Muscle of leg (tissue), 16 donors: ENCODE measurements at places on chromosomes 6 and 20.

GRCh38 chr6:13479971-13480434, 7.4 kb downstream of the GFOD1 start:
- no peak for DNase-seq

DNA sequence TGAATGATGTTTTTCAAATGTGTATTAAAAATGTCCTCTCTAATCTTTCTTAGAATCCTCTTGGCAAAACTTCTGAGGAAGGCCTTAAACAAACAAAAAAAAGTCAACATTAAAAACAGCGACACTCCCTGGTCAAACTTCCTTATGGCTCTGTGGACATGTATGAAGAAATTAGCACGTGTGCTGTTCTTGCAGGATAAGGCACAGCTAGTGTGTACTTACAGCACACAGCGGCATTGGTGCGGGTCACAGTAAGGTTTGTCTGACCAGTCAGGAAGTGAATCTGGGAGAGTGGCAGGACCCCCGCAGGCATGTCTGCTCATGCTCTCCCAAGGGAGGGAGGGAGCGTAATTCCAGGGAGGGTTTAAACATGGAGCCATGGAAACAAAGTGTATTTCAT, 38.8 kb downstream of the SLC22A1 start:
- DNase-seq: no peak

DNA sequence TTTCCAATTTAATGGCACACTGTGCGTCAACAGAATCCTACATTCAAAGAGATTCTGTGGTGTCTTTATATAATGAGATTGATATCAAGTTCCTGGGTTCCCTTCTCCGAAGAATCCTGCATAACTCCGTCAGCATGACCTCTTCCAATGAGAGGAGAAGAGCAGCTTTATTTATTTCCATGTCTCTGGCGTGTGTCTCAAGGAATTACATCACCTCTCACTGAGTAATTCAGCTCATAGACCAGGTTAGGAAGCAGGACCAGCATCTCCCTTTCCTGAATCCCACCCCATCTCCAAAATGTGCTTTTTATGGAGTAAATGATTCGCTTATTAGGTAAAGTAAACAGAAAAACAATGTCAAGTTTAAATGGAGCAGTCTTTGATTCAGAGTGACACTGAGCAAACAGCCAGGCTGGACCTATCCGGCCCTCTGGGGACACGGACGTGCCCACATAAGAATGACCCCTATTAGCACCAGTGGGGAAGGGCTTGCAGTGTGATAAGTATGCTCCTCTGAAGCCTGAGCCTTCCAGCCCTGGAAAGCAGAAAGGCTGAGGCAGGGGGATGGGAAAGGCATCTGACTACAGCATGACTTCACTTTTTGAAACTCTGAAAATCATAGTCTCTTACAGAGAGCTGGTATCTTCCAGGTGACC, 165.2 kb downstream of the CLIC5 start:
- no peak for DNase-seq

DNA sequence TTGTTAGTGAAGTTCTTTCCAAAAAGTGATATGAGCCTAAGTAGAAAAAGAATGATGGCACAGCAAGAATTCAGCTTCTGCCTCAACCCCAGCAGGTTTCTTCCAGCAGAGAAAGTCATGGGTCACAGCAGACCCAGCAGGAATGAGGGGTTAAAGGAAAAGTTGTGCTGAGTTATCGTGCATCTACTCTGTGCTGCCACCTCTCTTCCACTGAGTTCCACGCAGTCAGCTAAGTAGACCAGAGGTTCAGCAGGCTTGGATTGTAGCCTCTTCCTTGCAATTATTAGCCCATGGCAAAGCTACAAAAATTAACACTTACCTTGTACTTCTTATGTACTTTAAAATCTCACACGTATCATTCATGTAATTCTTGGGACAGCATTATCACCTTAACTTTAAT, 510.8 kb downstream of the PTPRT start:
- peak; percentile 1 for DNase-seq

GRCh38 chr6:44036196-44036595, 91.1 kb downstream of the MRPL14 start:
- no peak for DNase-seq

DNA sequence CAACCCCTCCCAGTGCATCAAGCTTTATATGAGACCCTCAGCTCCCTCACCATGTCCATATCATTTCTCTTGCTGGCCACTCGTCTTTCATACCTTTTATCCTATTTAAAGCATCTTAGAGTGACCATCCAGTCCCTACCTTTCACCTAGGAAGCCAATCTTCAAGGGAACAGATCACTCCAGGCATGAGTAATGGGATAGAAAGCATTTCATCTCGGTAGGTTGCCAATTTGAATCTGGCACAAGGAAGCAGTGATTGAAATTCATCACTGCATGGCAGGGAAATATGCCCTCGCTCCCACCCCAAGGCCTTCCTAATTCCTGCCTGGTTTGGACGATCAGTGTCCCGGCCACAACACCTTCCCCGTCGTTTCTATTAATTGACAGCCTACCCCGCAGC, 150.4 kb downstream of the CFAP61 start:
- DNase-seq: no peak

GRCh38 chr6:90233994-90234393, 62.6 kb downstream of the BACH2 start:
- no peak for DNase-seq

DNA sequence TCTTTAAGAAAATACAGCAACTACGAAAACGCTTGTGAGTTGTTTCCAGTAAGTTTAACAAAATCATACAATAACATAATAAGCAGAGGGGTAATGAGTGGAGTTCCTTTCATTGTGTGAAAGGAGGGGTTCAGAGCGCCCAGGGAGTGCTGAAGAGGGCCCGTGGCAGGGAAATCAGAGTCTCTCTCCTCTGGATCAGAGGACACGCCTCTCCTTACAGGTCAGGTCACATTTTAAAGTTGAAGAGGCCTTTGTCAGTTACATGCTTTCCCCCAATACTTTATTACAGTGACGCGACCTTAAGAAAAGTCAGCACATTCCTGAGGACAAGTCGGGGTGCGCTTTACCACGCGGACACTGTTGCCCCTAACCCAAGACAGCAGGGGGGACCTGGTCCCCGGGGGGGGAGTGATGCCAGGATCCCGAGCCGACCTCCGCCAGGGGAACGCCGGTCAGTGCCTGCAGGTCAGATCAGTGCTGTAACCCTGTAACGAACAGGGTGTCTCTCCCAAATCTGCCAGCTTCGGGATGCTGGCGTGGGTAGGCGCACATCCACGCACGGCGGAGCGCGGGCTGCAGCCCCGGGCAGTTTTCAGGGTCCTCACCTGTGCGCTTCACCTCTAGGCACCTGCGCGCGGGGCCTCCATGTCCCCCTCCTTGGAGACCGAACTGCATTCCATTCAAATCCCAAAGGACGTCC, 848 bp downstream of the DACT2 start:
- DNase-seq: no peak

DNA sequence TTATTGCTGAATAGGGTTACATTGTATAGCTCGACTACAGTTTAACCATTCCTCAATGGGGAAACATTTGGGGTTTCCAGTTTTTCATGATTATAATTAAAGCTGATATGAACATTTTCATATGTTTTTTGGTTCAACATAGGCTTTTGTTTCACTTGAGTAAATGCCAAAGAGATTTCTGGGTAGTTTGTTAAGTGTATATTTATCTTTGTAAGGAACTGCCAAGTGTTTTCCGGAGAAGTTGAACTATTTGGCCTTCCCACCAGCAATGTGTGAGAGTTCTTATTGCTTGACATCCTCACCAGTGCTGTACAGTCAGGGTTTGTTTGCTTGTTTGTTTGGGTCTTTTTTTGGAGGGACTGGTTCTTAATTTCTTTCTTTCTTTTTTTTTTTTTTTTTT, 83.7 kb upstream of the RALY start:
- peak; percentile 50 for DNase-seq

DNA sequence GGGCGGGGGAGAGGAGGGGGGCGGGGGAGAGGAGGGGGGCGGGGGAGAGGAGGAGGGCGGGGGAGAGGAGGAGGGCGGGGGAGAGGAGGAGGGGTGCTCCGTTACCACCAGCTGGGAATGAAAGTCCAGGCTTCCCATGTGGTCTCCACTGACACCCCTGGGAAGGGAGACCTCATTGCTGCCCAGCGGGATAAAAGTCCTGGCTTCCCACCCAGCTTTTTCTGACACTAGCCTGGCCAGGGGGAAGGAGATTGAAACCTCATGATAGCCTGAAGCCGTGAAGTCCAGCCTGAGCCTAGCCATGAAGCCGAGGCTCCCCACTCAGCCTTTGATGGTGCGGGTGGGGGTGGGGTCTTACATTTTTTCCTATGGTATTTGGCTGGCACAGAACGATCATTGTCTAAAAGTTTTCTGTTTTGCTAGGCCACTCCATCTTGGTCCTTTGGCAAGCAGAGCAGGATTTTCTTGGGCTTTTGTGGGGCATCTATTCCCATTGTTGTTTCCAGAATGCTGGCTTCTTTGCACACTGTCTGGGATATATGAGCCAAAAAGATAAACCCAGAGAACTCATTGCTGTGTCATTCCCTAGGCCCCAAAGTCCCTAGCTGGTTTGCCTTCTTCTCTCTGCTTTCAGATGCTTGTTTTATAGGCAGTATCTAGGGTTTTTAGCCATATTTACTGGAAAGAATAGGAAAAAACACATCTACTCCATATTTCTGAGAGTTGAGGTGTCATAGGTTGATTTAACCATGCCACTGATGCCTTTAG, 67.9 kb upstream of the RNF24 start:
- DNase-seq: no peak

DNA sequence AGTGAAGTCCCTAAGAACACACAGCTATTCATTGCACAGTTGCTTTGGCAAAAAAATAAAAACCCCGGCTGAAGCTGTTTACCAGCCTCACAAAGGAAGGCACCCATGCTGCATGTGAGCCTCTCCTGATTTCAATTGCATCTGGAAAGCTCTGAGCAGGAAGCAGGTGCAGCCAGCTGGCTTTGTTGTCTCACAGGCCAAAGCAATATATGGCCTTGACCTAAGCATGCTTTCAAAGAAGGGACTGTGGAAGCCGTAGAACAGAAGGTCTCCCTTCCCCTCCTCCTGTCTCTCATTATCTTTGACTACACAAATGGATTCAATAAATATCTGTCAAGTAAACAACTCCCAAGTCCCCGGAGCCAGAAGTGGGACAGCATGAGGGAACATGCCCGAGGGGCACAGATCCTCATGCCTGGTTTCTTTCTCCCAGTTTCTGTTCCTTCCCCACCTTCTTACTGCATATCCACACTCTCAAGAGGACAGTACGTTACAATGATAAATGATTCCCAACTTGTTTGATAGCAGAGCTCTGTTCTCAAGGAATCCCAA, 57.2 kb upstream of the PCSK2 start:
- DNase-seq: peak; percentile 61

- no peak for DNase-seq
These were observed 127.9 kb upstream of the MLIP start for GRCh38 chr6:53983301-53983700.

DNA sequence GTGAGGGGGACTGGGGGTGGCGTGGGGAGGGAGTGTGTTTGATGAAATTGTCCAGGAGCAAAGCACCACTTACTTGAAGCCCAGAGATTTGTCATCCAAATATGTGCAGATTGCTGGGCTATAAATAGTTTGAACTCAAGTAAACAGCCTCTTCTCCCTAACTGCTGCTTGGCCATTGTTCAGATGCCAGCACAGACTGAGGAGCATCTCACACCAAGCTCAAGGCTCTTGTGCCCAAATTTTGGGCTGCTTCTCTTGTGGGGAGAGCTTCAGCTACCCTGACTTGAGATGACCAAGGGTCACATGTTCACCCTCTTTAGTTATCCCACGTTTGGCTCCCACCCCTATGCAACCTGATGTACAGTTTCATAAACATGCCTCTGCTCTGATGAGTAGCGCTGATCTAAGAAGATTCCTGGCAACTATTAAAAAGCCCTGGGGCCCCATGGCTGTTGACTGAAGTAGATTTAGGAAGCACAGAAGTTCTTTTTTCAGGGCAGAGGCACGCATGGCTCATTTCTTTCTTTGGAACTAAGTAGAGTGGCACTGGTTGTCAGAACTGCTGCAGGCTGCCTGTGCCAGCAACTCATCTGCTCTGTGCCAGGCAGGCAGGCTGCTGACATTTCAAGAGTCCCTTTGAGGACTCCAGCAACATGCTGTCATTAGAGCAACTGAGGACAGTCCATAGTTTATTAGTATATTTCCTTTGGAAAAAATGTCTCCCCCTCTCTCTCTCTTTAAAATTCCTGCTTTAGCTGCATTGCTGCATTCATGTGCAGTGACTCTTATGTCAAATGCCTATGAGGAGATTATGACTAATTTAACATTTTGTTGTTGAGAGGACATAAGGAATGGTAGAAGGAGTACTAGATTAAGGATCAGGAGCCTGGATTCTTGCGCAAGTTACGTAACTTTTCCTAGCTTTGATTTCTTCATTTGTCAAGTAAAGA, 9.6 kb upstream of the PKIG start:
- DNase-seq: peak; percentile 73

DNA sequence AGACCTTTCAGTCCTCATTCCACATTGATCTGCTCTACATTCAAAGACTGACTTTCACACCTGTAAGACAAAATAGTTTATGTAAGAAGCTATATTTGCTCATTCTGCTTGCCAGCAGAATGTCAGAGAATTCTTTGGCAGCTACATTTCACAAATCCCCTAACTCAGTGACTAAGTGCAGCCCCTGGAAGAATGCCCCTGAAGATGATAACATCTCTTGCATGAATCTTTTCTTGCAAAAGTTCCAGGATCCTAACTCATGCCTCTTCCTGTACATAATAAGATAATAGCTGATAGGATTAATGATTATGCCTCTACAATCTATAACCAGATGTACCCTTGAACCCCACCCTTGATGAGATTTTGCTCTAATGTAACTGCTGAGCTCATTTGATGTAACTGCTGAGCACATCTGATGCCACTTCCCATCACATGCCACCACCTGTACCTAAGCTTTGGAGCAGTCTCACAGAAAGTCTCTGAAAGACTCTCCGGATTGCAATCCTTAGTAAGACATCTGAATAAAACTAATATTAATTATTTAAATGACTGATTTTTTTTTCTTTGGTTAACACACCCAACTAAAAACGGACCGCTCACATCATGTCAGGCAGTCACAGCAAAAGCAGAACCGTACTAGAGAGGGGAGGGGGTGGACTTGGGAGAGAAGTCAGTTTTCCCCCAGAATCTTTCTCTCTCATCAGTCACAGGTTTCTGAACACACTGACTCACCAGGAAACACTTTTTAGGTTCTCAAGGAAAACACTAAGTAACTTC, 684 bp upstream of the DNAH8 start:
- no peak for DNase-seq
